ENCODE measurements at places on chromosomes 16 and 17.

DNA sequence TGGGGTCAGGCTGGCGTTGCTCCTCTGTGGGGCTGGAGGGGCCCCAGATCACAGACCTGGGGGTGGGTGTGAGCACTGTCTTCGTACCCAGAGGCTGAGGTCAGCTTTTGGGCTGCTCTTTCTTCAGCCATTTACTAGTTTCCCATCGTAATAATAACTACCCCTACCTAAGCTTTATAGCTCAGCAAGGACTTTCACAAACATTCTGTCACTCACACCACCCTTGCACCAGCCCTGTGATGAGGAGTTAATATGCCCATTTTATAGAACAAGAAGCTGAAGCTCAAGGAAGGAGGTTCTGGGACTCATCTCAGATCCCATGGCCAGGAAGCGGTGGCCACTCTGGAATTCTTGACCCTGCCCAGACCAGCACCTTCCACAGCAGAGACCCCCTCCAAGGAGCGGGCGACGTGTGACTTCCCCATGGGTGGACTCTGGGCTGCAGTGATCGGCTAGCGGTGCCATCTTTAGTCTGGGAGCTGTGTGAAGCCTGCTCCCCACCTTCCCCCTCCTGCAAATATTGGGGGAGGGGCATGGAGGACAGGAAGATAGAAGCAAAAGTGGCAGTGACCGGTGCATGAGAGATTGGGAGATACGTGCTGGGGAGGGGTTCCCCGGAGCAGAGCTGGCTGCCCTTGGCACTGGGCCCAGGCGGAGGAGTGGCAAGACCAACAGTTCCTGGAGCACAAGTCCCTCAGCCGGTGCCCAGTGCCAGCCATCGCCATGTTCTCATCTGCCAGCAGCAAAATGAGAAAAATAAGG, 81.8 kb upstream of the TOB1 start:
- DNase-seq, result peak; percentile 93

- DNase-seq, result no peak
These were observed 487 bp downstream of the POLG2 start for GRCh38 chr17:64496348-64496785.

GRCh38 chr17:61878984-61879612, 15.8 kb upstream of the BRIP1 start:
- no peak for DNase-seq

DNA sequence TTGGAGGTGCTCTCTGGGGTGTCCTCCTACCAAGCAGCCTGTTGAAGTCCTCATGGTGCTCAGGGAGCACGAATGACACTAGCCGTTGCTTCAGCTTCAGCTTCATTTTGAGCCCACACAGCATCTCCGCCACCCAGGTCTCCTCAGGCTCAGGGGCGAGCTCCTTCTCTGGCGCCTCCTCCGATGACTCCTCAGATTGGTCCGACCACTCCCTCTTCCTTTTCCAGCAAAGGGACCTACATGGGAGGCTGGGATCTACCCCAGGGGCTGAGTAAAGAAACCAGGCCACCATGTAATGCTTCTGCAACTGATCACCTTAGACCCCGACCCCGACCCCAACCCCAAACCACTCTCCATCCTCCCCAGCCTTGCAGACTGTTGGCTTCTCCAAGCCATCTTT, 25.9 kb downstream of the PRR11 start:
- DNase-seq, result no peak

GRCh38 chr17:1590747-1591473, 28.3 kb upstream of the PITPNA start:
- no peak for DNase-seq

- no peak for DNase-seq
These were observed 22.3 kb downstream of the AOC3 start for GRCh38 chr17:42873315-42873714.

GRCh38 chr16:10745841-10746240, 2.2 kb downstream of the NUBP1 start:
- no peak for DNase-seq

DNA sequence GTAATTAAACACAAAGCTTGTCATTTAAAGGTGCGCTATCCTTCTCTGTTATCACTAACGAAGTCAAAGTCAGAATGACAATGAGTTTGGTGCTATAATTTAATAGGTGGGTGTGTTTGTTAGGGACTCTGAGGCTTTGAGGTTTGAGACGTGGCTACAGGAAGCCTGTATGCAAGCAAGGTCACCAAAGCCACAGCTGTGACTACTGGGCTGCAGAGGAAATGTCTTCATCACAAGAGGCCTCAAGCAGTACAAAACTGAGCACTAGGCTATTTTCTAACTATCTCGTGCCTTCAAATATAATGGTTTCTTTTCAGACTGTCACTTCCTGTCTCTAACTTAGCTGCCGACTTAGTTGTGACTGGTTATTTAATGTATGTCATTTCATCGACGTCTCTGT, 141.2 kb downstream of the AATF start:
- DNase-seq, result no peak

- DNase-seq, result no peak
These were observed 35.2 kb upstream of the SIAH1 start for GRCh38 chr16:48420437-48420836.

DNA sequence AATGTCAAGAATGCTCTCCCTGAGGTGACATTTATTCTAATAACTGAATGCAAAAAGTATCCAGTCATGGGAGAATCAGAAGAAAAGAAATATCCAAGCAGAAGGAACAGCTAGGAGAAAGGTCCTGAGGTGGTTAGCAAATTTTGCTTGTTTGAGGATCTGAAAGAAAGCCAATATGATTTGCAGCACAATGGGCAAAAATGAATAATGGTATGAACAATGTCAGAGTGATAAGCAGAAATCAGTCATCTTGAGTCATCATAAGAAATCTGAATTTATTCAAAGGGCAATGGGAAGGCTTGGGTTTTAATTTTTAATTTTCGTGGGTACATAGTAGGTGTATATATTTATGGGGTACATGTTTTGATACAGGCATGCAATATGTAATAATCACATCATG, 68.5 kb downstream of the BRIP1 start:
- DNase-seq, result no peak

DNA sequence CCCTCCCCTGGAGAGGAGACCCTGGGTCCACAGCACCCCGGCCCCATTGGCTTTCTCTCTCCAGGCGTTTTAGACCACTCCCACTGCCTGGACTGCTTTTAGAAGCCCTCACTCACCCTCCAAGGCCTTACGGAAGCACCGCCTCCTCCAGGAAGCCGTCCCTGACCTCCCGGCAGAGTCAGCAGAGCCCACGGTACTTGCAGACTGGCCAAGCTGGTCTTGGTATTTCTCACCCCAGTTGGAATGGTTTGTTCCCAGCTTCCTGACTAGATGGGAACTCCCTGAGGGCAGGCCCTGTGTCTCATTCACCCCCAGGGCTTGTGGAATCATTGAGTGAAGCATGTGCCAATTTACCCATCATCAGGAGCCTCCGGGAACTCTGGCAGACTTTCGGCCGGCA, 9.2 kb downstream of the SCGB1C2 start:
- peak; percentile 12 for DNase-seq

DNA sequence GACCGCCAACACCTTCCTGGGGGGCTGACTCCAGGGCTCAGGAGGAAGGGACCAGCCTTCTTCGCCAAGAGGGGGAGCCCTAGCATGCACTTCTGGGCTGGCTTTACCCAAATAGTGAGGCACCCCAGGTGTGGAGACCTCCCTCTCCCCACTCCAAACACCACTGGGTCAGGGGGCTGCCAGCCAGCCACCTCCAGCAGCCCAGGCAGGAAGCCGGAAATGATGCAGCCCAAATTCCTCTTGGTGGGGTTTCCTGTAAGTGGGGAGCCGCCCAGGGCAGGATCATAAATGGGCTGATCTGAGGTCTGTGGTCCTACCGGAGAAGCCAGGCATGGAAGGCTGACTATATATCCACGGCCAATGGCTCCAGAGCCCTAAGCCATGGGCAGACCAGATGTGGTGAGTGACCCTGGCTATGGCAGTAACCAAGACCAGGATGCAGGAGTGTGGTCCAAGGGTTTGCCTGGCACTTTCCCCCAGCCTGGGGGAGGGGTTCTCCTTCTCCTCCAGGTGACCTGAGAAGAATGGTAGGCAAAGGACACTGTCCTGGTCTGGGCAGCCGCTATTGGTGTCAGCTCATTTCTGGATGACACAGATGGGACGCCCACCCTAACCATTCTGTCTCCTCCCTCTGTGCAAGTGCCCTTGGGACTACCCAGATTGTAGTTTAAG, 4.2 kb downstream of the GIT1 start:
- peak; percentile 31 for DNase-seq

DNA sequence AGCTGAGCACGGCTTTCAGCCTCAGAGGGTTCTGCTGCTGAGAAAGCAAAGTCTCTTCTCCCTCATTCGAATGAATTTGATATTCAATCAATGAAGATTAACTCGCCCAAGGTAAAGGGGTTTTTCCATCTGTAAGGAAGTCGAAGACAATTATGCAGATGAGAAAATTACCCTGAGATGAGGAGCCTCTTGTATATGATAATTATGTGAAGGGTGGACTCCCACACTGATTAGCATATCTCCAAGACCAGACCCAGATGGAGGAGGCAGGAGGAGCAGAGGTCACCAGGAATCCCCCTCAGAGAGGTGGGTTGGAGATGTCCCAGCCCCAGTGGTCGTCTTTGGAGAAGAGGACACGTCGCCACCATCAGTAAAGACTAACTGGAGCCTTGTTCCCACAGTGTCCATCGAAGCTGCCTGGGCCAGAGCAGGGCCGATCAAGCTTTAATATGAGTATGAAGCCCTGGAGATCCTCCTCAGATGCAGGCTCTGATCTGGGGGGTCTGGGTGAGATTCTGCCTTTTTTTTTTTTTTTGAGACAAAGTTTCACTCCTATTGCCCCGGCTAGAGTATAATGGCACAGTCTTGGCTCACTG, 61.5 kb upstream of the LHX1 start:
- DNase-seq, result no peak

DNA sequence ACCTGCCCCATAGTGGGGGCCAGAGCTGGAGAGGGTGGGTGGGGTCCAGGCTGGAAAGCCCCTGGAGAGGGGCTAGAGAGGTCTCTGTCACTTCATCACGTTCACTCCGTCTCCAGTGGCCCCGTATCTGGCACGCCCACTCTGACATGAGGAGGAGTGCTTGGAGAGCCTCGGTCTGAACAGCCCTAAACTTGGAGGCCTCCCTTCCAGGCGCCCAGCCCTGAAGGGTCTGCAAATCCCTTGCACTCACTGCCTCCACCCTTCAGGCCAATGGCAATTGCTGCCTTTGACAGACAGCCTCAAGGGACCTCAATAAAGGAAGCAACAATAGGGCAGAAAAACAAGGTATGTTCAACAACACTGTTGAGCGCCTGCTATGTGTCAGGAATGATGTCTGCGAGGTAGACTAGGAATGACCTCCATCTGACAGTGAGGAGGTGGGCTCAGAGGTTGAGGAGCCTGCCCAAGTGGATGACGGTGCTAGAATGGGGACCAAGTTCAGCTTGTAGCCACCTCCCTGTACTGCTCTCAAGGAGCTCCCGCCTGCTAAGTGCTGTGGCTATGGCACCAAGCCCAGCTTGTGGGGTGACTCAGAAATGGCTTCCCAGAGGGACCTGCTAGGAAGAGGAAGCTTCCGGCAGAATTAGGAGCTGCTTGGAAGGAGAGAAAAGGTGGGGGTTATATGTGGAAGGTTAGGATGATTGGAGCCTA, 2.9 kb upstream of the EPX start:
- DNase-seq, result no peak

- no peak for DNase-seq
These were observed 21.0 kb upstream of the TNS4 start for GRCh38 chr17:40522250-40522960.

GRCh38 chr16:15701975-15702970, 52.2 kb downstream of the NDE1 start:
- DNase-seq, result no peak

DNA sequence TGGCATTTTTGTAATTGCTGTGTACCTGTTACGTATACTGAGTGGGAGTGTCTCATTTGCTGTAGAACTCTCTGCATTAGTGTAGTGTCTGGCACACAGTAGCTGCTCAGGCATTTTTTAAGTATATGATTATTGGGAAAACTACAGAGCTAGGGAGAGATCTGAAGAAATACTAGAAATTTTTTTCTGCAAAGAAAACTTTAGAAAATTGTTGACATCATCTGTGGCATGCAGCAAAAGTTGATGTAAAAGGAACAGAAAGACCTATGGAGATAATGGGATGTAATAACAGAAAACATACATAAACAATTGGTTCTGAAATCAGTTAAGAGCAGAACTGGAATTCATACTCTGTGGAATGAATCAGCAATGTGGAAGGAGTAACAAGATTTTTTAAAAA, 11.6 kb downstream of the CLTC start:
- no peak for DNase-seq

GRCh38 chr17:69457603-69458002, 43.1 kb downstream of the MAP2K6 start:
- DNase-seq, result no peak

GRCh38 chr16:50160495-50161164, 7.5 kb downstream of the TENT4B start:
- no peak for DNase-seq

GRCh38 chr16:23877107-23878070, 41.6 kb downstream of the PRKCB start:
- DNase-seq, result no peak

- no peak for DNase-seq
These were observed 12.8 kb upstream of the RAB11FIP4 start for GRCh38 chr17:31378638-31379037.

DNA sequence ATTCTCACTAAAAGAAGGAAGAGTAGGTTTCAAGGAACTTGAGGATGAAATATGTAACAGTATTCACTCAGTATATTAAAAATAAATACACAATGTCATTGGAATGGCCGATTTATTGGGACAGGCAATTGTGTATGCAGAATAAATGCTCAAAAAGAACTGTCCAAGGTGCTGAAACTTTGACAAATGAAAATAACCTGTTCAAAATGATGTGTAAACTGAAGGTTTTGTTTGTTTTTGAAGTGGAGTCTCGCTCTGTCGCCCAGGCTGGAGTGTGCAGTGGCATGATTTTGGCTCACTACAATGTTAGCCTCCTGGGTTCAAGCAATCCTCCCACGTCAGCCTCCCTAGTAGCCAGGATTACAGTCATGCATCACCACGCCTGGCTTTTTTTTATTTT, 318.7 kb upstream of the RBFOX1 start:
- no peak for DNase-seq

DNA sequence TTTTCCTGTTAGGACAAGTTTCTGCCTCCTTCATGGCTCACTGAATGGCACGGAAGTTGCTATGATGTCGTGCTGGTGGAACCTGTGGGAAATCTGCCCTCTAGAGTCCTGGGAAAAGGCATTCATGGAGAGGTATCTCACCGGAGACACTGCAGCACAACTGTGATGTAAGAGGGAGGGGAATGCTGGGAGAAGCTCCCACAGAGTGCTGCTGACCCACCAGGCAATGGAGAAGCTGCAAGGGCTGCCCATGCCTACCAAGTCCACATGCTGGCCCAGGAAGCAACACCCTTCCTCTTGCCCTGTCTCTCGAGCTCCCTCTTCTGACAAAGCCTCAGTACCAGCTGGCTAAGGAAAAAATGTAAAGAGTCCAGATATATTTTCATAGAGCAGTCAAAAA, 45.2 kb upstream of the SLC5A11 start:
- no peak for DNase-seq

DNA sequence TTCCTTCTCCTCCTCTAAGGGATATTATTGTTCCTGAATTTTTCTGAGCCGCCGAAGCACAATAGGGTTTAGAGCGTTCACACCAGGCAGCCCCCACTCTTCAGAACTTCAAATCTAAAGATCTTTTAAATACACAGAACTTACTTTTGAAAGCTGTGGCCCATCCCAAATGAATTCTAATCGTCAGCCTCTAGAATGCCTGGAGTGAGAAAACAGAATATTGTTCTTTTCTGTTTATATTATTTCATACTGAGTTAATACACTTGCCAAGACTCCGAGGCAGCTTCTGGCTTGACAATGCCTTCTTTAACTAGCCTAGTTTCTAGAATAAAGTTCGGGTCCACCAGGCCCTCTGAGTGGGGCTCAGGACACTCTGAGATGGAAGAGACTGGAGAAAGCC, 405.6 kb downstream of the WWOX start:
- DNase-seq, result no peak

GRCh38 chr17:74298778-74299177, 24.7 kb downstream of the DNAI2 start:
- no peak for DNase-seq
